Activated CD4-positive, alpha-beta T cell treated with anti-CD3 and anti-CD28 coated beads for 4 hours (primary cell): ENCODE measurements at places on chromosomes 1 and 21.

DNA sequence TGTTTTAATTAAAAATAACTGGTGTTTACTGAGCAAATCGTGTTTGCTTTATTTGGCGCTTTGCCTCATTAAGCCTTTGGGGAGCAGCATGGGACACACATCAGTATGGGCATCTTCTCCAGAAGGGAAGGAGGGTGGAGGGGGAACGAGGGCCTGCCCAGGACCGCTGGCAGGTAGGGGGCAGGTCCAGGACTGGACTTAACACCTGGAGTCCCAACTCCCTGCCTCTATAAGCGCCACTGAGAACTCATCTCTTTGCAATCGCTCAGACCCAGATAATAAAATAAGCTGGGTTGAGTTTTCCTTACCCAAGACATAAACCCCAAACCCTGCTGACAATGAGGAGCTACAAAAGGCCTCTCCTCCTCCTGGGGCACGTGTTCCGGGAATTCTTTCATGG is 15.1 kb downstream of the ABCG1 start:
- DNase-seq = no peak

DNA sequence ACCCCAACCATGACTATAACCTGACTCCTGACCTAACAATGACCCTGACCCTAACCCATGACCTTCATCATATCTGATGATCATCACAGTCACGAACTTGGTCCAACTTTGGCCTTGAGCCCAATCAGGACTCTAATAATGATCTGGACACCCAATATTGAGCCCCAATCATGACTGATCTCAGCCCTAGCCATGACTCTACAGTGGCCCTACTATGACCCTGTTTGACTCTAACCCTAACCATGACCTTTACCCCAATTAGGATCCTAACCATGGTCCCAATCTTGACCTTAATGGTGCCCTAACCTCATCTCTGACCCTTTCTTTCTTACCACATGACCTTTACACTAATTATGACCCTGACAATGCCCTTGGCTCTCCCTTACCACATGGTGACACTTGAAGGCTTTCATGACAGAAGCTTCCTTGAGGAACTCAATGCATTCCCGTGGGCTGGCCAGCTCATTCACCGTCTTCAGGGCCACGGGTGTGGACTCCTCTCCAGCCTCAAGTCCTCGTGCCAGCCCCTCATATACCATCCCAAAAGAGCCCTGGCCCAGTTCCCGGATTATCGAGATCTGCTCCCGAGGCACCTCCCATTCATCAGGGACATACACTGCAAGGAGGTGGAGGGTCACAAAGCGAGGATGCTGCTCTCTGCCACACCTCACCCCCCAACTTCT is 16.2 kb downstream of the INSRR start:
- DNase-seq = no peak

GRCh38 chr1:20184481-20184900 is 1.4 kb upstream of the UBXN10 start:
- DNase-seq = no peak

GRCh38 chr1:234941321-234942011 is 187.2 kb downstream of the TOMM20 start:
- DNase-seq = no peak

GRCh38 chr1:188958461-188959115 is 1519.1 kb downstream of the BRINP3 start:
- DNase-seq = no peak

- no peak for DNase-seq
Measured at GRCh38 chr1:235911876-235912275, 45.2 kb upstream of the LYST start.

- no peak for DNase-seq
Measured at GRCh38 chr1:111196213-111196612, 4.2 kb downstream of the DENND2D start.

GRCh38 chr21:42235593-42235992 is 16.7 kb downstream of the ABCG1 start:
- no peak for DNase-seq

- no peak for DNase-seq
Measured at GRCh38 chr1:28864695-28865094, 49.7 kb upstream of the EPB41 start.

DNA sequence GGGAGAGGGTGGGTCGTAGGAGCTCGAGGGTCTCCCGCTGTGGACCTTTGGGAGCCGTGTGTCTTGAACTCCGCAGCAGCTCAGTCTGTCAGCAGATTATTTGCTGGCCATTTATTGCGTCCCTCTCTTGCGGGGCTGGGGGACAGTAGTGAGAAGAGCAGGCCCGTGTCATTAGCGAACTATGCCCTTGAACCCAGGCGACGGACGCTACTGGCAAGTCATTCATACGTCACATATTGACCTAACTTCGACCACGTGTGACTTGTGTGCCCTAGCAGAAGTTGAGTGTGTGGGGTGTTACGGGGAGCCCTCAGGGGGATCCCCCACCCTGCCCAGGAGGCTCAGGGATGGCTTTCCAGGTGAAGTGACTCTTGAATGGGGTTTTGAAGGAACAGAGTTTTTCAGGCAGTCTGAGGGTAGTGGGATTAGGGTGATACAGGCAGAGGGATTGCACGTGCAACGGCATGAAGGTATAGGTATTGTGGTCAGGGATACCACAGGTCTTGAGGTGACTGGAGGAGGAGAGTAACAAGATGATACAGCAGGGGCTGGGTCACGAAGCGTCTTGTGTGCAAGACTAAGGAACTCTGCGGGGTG is 13.0 kb downstream of the RCC1 start:
- DNase-seq = no peak

DNA sequence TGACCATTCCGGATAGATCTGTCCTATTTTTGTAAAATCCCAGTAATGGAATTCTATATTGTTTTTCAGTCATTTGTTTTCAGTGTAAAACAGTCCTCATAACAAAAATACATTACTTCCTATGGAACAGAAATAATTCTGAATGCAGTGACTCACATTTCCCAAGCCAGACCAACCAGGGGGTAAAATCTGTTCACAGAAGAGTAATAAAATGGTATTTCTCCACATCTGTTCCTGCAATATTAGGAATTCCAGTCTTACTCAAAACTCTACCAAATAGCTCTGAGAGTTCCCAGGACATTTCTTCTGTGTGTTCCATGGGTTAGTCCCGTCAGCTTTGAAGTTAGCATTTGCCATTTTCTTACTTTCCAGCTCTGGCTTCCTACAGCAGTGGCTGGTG is 2.6 kb upstream of the DDR2 start:
- no peak for DNase-seq

DNA sequence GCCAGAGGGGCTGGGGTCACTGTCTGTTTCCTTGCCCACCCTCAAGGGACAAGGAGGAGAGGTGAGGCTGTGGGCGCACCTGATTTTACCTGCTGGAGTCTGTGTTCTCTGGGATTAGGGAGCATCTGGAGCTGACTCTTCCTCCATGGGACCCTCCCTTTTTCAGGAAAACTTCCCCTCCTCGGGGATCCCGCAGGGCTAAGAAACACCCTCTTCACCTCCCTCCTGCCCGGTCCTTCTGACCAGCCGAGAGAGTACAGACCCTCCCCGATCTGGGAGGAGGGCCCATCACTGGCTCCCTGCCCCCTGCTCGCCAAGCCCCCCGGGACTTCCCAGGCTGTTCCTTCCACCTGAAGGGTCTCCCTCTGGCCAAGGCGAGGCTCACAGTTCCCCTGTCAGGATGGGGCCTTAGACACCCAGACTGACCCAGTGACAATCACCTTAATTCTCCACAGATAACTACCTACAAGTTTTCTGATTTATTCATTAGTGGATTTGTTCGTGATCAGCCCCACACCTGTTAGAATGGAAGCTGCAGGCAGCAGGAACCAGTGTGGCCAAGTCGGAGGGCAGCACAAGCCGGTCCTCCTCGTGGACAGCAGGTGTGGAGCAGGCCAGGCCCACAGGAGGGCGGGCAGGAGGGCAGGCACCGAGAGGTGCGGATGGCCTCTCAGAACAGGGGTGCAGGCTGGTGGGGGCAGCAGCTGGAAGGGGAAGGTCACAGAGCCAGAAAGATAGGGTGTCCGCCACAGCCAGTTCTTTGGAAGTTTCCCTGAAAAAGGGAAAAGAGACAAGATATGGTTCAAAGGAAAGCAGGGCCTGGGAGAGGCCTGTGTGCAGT is 15.9 kb upstream of the SAMD11 start:
- DNase-seq = no peak

DNA sequence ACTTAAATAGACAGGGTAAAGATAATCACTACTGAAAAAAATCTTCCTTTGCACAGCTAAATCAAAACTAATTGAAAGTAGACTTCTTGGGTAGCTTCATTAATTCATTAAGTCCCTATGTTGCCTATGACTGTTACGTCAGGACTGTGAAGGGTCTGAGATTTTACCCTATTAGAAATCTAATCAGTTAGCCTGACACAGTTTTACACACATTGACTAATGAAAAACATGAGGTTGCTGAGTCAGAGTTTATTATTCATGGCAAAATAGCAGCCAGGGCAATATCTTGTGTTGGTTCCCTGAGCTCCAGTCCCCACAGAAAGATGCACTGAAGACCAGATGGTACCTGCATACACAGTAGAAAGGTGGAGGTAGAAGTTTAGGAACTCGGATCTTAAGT is 262.5 kb upstream of the ZP4 start:
- DNase-seq = no peak

- no peak for DNase-seq
Measured at GRCh38 chr1:211660718-211661222, 14.7 kb downstream of the NEK2 start.

DNA sequence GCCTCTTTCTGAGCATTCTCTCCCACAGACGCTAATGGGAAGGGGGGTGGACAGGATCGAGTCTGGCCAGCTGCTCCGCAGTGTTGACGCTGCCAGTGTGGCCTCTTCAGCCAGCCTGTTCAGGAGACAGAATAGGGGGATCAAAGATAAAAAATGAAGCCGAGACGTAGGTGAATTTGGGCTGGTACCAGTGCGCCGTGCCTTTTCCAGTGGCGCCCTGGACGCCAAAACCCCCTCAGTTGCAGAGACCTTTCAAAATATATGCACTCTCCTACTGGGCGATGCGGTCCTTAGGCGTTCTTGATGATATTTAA is 1.1 kb downstream of the TTC3 start:
- DNase-seq = no peak

- DNase-seq = peak; percentile 48
Measured at GRCh38 chr1:84724128-84724860, 34.0 kb upstream of the SSX2IP start.

GRCh38 chr1:47487332-47487731 is 49.5 kb downstream of the FOXD2 start:
- DNase-seq = no peak

- DNase-seq = no peak
Measured at GRCh38 chr1:198520524-198521254, 19.8 kb downstream of the ATP6V1G3 start.
